ENCODE measurements at places on chromosomes 7 and 10.

- DNase-seq = no peak
These were observed 329.6 kb downstream of the XPNPEP1 start for GRCh38 chr10:109593682-109594081.

GRCh38 chr7:69934144-69934903, 336.0 kb downstream of the AUTS2 start:
- DNase-seq = no peak

DNA sequence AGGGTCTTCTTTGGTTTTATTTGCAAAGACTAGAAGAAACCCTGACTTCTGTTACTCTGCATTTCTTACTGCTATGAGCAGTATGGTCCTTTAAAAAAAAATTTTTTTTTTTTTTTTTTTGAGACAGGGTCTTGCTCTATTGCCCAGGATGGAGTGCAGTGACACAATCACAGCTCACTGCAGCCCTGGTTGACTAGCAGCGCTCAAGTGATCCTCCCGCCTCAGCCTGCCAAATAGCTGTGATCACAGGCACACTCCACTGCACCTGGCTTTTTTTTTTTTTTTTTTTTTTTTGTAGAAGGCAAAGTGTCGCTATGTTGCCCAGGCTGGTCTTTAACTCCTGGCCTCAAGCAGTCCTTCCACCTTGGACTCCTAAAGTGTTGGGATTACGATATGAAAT, 17.4 kb downstream of the CNNM2 start:
- DNase-seq = no peak

- no peak for DNase-seq
These were observed 3.1 kb upstream of the HOXA9 start for GRCh38 chr7:27168265-27168947.

DNA sequence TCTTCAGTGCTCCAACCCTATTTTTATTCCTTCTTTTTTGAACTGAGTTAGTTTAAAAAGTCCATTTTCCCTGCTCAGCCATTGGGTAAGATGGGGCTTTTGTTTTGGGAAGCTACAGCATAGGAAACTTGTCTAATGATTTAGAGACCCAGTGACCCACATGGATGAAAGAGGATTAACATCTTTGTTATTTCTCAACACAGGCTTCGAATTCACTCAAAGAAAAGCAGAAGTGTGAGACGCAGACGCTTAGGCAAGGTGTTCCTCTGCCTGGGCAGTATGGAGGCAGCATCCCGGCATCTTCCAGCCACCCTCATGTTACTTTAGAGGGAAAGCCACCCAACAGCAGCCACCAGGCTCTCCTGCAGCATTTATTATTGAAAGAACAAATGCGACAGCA, 152.0 kb downstream of the HDAC9 start:
- DNase-seq = no peak

GRCh38 chr7:11491811-11492210, 340.2 kb downstream of the THSD7A start:
- DNase-seq = no peak

GRCh38 chr7:129830949-129831348, 121.8 kb downstream of the UBE2H start:
- no peak for DNase-seq

DNA sequence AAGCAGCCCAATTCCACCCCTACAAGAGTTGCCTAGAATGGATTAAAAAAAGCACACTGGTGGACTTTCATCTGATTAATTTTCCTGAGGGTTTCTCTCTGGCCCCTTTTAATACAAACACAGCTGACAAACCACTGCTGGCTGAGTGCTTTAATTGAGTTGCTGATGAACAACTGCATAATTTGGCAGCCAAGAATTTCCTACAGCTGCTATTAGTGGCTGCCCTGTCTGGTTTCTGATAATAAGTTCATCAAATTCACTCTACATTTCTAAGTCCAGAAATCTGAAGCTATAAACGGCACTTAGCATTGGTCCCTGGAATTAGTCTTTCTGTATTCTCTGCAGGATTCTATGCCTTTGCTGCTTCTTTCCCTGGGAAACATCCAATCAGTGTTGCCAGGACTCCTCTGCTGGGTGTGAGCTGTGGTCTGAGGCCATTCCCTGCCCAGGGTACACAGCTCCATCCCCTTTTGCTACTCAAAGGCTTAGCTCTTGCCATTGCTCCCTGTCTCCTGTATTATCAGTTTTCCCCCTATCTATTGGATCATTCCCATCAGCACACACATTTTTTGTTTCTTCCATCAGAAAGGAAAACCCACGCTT, 110.6 kb downstream of the LSM5 start:
- no peak for DNase-seq

DNA sequence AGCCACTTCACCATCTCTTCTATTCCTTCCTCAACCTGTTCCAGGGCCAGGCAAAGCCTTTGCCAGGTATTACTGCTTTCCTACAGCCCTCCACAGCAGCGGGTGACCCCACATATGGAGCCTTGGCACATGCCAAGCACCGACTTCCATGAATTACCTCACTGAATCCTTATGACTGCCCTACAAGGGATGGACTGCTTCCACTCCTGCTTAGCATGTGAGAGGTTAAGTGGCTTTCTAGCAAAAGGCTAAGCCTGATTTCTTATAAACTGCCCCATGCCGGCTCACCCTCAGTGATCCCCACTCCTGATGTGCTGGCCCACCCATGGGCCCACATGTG, 44.0 kb upstream of the PDLIM1 start:
- DNase-seq = no peak

GRCh38 chr7:33805630-33806233, 99.6 kb upstream of the BMPER start:
- no peak for DNase-seq

DNA sequence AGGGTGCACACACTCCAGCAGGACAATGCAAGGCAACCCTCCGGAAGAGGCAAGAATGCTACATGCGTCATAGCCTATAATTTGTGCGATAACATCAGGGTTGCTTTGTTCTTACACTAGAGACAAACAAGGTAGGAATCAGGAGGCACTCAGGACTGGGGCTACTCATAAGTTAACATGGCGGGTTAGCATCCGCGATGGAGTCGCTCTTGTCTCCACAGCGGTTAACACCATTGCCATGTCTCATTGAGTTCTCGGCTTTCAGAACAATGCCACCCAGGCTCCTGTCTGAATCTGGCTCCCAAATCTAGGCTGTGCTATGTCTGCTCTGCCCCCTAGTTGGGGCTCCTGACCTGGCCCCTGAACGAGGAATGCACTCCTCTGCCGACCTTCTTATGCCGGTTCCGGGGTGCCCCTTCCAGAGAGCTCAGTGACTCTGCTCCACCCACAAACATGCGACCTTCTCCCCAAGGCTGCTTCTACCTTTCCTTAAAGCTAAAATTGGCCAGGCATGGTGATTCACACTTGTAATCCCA, 24.9 kb upstream of the SLF2 start:
- DNase-seq = no peak

- no peak for DNase-seq
These were observed 651.1 kb downstream of the SORCS1 start for GRCh38 chr10:106513352-106513771.

DNA sequence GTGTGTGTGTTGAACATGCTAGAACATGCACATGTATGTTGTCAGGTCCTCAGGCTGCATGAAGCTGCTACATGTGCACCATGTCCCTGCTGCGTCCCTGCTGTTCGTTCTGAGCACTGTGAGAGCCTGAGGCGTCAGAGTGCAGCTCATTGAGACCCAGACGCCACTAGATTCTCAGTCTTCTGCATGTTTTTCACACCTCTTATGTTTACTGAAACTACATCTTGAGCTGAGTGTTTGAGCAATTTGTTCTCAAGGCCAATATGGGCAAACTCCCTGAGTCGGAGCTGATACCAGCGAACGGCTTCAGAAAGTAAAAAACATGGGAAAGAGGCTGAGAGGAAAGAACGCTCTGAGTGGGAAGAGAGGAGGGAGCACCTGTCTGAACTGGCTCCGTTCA, 350.4 kb downstream of the PAXIP1 start:
- DNase-seq = no peak

- DNase-seq = no peak
These were observed 2.7 kb downstream of the CYCS start for GRCh38 chr7:25122373-25122772.

DNA sequence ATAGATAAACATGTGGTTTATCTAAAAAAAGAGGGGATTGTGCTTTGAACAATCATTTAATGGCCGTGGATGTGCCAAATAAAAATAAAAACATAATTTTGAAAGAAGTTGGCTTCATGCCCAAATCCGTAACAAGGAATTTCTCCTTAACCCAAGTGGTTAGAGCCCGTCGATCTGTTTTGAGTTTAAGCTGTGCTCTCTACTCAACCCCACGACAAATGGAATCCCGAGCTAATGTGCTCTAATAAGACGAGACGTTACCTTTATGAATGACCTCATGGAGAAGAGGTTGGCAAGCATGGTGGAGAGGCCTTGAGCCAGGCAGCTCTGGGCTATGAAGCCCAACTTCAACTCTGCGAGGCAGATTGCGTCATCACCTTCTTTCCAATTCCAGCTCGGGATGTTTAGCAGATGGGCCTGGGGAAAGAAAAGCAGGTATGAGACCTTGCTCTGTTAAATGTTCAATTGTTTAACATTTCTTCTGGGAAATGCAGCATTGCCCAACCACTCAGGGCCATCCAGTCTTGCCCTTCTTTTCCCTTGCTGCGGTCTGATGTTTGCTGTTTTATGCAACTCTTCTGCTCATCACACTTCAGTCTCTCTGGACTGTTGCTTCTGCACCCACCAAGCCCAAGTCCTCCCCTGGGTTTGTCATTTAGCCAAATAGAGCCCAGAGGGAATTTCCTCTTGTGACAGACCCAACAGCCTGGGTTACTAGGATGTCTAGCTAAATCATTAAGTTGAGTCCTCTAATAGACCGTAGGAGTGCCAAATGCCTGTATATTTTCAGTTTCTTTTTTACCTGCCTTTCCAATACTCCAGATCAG, 564.6 kb downstream of the KCNMA1 start:
- no peak for DNase-seq

DNA sequence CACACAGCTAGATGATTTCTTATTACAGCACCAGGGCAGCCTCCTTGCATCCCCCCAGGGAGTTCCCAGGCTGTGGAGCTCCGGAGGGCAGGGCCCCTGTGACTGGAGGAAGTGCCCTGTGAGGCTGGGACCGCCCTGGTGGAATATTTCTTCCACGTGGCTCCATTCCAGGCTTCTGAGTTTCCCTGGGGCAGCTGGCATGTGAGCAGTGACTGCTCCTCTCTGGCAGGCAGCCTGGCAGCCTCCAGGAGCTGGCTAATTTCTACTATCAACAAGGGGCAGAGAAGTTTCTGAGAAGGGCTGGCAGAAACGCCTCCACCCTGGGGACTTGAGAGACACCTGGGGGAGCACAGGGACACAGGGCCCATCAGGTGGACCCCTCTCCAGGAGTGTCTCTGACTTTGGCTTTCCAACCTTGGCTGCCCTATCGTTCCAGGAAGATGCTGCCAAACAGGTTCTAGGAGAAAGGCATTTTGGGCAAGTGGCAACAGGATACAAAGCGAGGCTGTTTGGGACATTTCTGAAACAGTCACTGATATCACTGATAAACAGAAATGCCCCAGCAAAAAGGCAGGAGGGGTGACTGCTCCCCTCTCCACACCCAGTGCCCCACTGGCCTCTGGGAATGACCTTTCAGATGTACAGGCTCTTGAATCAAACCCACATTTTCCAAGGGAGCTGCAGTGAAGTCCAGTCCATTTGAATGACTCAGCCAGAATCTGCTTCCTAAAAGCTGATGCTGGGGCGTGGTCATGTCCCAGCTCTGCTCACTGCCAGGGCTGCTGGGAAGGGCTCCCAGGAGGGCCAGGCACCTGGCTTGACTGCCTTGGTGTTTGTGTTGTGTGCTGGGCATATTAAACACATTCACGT, 16.1 kb downstream of the MYOF start:
- DNase-seq = no peak

DNA sequence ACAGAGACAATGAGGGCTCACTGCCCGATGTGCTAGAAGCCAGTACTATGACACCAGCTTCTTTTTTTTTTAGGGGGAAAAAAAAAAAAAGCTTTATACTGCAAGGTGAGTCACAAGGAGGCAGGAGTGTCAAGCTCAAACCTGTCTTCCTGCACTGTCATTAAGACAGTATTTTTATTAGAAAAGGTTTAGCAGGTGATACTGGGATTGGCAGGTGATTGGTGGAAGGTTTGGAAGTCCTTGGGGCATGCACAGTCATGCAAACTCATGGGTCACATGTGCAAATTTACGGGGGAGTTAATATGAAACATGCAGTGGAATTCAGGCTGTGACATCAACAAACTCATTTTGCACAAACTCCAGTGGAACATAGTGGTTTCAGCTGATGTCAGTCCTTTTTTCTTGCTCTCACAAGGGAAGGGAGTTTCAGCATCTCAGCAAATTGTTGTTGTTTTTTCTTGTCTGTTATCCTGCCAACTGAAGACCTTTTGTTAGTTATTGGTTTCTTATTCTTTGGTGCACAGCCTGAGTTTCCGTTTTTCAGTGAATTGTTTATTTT, 530.6 kb downstream of the ANKRD7 start:
- DNase-seq = no peak

DNA sequence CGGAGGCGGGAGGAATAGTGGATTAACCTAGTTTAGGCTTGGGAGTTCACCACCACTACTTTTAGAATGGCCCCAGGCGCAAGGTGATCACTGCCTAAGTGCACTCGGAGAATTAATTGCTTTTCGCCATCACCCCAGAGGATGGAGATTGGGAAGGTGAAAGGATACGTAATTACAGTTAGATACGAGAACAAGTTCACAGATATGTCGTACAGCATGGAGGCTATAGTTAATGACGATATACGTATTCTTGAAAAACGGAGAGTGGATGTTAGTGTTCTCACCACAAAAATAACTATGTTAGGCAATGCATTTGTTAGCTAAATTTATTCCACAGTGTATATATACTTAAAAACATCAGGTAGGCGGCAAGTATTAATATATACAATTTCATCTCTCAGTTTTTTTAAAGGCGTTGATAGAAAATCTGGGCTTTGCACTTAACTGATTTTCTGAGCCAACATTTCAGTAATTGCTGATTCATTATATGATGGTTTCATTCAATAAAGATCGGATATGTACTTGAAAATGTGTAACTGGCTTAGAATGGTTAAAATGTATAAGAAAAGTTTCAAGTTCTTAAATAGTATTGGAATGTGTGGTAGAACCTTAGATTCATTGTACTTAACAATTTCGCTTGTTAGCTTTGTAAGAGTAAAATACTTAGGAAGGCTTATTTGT, 683 bp downstream of the CDC123 start:
- DNase-seq = no peak

DNA sequence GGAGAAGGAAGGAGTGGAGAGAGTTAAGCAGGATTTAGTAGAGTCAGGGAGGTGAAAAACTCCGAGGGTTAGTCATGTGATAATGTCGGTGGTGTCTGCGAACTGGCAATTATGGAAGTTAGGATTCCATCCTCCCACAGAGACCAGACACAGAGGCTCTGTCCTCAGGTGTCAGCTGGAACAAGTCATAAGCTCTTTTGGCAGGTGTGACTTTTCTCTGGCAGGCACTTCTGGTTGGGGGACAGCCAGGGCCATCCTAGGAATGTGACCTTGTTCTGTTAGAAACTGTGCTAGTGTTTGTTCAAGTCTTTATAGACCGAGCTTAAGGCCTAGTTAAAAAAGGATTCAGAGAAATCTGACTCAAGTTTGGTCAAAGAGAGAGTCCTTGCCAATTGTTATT, 371.0 kb downstream of the DPP6 start:
- DNase-seq = no peak

- DNase-seq = no peak
These were observed 17.6 kb downstream of the NUP205 start for GRCh38 chr7:135575296-135575695.
